CD8-positive, alpha-beta memory T cell (primary cell): ENCODE measurements at places on chromosomes 6 and 20.

GRCh38 chr6:5782783-5783547, 223.8 kb downstream of the NRN1 start:
- no peak for DNase-seq

DNA sequence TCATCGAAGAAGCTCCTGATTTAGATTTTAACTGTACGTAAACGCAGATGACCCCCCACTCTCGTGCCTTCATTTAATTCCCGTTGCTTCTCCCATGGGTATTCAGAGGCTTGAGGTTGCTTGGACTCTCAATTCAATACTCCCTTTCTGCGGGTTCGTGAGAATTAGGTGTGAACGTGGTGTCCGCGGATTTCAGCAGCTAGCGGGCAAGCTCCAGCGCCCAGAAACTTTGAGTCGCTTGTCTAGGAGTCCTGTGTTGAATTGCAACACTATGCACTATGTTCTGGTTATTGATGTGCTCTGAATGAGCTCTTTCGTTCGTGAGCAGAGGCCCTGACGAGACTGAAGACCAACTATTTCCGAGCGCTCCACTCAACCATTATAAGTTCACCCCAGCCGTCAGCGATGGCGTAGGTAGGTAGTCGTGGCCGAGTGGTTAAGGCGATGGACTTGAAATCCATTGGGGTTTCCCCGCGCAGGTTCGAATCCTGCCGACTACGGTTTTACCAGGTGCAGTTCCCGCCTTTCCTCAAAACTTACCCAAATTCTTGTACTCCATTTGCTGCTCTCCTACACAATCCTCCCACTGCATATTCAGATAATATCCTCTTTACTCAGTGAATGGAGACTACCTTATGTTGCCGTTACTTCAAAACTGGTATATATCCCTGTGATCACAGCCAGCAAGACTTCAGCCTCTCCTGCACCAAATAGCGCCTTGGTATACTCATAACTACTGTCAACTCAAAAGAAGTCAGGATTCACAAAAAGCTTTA, 72.6 kb upstream of the ZNF184 start:
- DNase-seq = no peak

GRCh38 chr6:146422789-146423375, 120.8 kb upstream of the RAB32 start:
- no peak for DNase-seq

DNA sequence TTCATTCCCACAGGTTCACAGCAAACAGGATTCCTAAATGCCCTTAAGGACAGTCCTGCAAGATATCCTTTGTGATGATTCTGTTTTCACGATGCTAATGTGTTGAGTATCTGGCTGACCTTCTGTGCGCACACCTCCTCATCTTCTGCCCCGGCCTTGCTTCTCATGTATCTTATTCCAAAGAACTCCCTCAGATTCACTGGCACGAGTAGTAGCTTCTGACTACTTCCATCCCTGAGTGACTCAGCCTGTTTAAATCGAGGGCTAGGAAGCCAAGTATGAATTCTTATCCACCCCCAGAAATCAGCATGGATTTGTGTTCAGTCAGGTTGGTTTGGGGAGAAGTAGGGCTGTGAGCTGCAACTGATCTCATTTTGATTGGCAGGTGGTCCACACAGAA, 190.2 kb upstream of the SNX9 start:
- DNase-seq = no peak

- no peak for DNase-seq
These were observed 38.9 kb downstream of the MRAP2 start for GRCh38 chr6:84072442-84072997.
